ENCODE measurements at places on chromosomes 7 and 10.

- DNase-seq, result no peak
Measured at GRCh38 chr10:102401735-102402511, 6.4 kb downstream of the NFKB2 start.

DNA sequence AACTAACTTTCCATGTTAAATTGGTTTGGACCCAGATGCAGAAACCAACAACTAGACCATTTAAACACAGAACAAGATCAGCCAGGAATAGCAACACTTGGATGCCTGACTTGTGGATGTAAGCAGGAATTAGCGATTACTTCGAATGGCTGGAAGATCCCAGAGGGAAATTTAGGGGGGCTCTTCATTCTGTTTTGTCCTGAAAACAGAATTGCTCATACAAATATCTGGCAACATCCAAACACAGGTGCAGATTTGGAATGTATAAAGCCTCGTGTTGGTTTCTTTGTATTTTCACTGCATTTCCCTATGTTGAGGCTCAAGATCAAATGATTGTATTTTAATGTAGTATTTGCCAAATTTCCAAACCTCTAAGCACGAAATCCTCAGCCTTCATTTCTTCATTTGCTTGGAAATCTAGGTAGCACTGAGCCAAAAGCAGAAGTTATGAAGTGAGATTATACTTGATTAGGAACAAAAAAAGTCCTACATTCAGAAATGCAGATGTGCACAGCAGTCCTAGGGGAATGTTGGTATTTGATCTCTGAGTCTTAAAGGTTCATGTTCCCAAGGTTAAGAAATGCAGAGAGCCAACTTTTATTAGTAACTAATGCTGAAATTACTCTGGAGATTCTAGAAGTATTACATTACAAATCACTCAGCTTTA, 248.7 kb upstream of the TCF7L2 start:
- DNase-seq, result no peak

- peak; percentile 88 for DNase-seq
Measured at GRCh38 chr7:12403287-12404181, at the start of gene VWDE. TSS of gene VWDE (minus strand) at chr7:12403865. CDS start at chr7:12403716, 149 bp downstream.

GRCh38 chr7:20307119-20307518, 23.6 kb upstream of the ITGB8 start:
- DNase-seq, result no peak

DNA sequence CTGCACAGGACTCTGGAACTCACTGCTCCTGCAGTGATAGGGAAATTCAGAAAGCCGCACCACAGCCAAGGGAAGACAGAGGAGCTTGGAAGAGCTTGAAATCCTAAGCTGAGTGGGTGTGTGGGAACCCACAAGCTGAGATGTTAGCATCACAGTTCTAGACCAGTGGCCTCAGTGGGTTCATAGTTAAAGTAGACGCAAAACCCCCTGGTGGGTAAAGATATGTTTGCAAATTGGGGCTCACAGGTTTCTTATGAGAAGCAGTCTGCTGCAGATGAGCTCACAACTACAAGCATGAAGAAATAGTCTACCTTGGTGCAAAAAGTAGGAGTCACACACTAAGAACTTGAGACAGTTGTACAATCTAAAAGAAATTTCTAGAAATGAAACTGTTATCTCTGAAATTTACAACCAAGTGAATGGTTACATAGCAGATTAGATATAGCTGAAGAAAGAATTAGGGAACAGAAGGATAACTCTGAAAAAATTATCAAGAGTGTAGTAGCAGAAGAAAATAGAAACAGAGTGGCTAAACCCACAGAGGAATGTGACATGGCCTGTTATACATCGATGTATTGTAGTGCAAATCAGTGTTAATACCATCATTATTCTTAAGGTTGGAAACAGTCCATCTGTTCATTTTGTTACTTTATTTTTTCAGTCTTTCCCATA, 77.2 kb downstream of the DYNC2I1 start:
- DNase-seq, result no peak

GRCh38 chr7:38545977-38546376, 85.2 kb downstream of the AMPH start:
- DNase-seq, result no peak

- no peak for DNase-seq
Measured at GRCh38 chr10:3631701-3632330, 153.2 kb downstream of the KLF6 start.

DNA sequence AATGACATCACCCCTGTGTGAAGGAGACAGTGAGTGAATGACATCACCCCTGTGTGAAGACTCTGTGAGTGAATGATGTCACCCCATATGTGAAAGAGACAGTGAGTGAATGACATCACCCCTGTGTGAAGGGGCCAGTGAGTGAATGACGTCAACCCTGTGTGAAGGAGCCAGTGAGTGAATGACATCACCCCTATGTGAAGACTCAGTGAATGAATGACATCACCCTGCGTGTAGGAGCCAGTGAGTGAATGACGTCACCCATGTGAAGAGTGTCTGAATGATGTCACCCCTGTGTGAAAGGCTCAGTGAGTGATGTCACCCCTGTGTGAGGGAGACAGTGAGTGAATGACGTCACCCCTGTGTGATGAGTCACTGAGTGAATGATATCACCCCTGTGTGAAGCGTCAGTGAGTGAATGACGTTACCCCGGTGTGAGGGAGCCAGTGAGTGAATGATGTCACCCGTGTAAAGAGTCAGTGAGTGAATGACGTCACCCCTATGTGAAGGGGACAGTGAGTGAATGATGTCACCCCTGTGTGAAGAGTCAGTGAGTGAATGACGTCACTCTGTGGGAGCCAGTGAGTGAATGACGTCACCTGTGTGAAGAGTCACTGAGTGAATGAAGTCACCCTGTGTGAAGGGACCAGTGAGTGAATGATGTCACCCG, 478.1 kb downstream of the PTPRN2 start:
- peak; percentile 16 for DNase-seq

GRCh38 chr10:133336118-133336576, 549 bp downstream of the CALY start:
- DNase-seq, result no peak

DNA sequence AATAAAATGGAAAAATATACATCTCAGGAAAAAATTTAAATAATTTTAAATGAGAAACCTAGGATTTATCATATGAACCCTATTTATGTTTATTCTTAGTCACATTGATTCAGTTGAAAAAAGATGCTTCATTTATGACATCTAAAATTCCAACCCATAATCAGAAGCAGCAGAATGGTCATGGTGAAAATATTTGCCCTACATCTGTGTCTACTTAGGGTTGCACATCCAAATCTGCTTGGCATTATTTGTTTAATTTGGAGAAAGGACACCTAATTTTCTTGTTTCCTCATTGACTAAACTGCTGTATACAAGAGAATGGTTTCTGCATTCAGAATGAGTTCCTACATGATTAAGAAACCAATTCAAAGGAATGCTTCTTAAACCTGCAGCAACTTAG, 72.9 kb upstream of the SKAP2 start:
- DNase-seq, result no peak
